ENCODE measurements at places on chromosomes 16 and 17. TPM values are rescaled to one million over a fixed set of nuclear protein-coding genes. Genes with fewer than 3 reads are reported as not detected.
A peak's percentile ranks its signal among the peaks of the same experiment; 100 is the strongest.

CA5A gene
- polyA plus RNA-seq, result not detected

GRCh38 chr17:7019839-7020519, 2.9 kb upstream of the BCL6B start:
- DNase-seq, result no peak

DNA sequence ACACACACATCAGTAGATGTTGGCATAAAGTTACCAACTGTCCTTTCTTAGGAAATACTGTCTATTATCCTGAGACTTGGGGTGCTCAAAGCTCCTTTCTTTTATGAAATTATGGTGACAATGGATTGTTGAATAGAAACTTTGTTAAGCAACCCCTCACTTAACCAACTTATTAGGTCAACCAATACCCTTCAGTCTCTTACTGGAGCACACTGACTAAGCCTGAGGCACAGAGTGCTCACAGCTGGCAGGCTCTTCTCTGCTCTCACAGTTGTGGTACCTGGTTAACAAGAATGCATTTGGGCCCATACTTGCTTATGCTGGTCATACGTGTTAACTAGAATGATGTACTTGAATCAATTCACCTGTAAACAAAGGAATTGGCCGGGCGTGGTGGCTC, 24.8 kb downstream of the CD300LF start:
- DNase-seq, result no peak

- DNase-seq, result no peak
Observed at GRCh38 chr17:36674278-36674650, 72.9 kb downstream of the MRM1 start.

GRCh38 chr17:64180089-64181073, 50.4 kb upstream of the ERN1 start:
- no peak for DNase-seq

PERCC1 gene
- polyA plus RNA-seq, result not detected

DNA sequence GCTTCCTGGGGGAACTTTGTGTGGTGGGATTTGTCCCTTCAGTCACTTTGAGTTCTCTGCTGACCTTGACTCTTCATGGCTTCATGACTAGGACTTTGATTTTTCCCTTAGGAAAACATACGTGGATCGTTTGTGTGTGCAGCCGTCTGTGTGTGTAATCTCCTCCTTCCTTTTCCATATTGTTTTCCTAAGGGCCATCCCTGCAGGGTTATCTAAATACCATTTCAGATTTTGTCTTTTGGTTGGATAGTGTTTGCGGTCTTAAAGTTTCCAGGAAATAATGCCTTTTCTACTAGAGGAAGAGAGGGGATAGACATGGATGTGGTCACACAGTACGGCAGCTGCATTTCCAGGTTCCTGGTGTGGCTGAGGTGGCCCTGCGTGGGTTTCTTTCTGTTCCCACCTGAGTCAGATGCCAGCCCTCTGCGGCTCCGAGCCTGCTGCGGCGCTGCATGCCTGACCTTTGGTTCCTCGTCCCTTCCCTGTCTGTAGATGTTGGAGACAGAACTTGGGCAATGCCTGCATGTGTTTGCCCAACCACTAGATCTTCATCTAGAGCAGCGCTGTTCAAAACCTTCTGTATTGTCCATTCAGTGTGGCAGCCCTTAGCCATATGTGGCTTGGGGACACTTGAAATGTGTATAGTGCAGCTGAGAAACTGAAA, 72.0 kb upstream of the LGALS9 start:
- DNase-seq, result no peak

DNA sequence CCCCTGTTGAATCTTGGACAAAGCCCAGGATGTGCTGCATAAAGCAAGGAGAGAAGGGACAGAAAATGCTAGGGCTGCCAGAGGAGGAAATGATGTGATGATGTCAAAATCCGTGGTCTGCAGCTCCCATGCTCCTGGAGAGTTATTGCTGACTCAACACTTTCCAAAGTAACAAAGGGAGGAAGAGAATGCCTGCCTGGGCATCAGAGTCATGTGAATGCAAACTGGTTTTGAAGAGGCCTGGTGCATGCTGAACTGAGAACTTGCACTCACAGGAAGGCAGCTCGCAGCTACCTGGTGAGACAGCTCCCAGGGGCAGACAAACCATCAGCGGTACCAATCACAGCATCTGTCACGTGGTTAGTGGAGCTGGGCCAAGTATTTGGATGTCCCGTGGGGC, 2.8 kb downstream of the MARVELD3 start:
- no peak for DNase-seq

DNA sequence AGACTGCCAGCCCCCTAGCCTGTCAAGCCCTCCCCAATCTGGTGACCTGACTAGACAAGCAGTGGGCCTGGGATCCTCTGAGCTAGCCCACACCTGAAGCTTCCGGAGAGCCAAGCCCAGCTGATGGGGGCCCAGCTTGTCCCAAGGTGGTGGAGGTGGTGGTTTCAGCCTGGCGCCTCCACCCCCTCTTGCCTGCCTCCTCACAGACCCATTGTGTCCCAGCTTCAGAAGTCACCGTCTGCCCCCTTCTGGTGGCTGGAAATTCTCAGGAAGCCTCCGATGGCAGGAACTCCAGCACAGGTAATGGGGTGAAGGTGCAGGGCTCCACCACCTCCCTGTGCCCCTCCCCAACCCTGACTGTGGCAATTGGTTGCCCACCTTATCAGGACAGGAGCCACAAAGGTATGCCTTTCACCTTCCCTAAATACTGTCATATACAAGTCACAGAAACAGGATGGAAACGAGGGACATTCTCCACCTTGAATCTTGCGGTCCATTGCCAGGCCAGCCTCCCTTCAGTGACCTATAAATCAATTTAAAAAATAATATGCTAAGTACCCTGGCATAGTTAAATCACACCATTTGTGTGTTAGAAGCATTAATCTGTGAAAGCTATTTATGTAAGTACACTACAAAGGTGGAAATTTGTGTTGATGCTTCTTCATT, 66.0 kb upstream of the ZNF423 start:
- DNase-seq, result peak; percentile 21

- no peak for DNase-seq
Observed at GRCh38 chr16:65414284-65414984, 292.6 kb upstream of the CDH11 start.

SP6 gene
- 2.3 TPM for polyA plus RNA-seq

PIRT gene
- 1.9 TPM for polyA plus RNA-seq

CD7 gene
- polyA plus RNA-seq, result 3.7 TPM

STUB1 gene
- 132 TPM for polyA plus RNA-seq

DNA sequence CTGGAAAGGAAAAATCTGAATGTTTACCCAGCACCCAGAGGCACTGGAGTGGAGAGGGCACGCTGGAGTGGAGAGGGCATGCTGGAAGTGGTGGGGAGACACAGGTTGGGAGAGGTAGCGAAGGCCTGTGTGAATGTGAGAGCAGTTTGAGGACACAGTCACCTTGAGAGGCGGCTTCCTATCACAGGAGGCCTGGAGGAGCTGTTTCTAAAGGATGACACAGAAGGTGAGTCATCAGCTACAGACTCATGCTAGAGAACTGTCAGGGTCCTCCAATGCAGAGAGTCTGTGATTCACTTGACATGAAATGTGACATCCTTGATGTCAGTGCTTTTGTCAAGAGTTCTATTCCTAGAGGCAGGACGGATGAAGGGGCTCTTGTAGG, 13.8 kb downstream of the CTRL start:
- DNase-seq, result no peak

- DNase-seq, result no peak
Observed at GRCh38 chr17:82320956-82321927, 3.8 kb upstream of the CD7 start.

- DNase-seq, result no peak
Observed at GRCh38 chr17:6233856-6234255, 163.7 kb downstream of the WSCD1 start.

GRCh38 chr17:74888469-74888868, 5.0 kb downstream of the FADS6 start:
- no peak for DNase-seq

CTRB1 gene
- polyA plus RNA-seq, result 1.6 TPM

- peak; percentile 18 for DNase-seq
Observed at GRCh38 chr16:74034862-74035261, 261.8 kb upstream of the PSMD7 start.

- DNase-seq, result no peak
Observed at GRCh38 chr16:82091241-82091640, 56.2 kb downstream of the HSD17B2 start.

DNA sequence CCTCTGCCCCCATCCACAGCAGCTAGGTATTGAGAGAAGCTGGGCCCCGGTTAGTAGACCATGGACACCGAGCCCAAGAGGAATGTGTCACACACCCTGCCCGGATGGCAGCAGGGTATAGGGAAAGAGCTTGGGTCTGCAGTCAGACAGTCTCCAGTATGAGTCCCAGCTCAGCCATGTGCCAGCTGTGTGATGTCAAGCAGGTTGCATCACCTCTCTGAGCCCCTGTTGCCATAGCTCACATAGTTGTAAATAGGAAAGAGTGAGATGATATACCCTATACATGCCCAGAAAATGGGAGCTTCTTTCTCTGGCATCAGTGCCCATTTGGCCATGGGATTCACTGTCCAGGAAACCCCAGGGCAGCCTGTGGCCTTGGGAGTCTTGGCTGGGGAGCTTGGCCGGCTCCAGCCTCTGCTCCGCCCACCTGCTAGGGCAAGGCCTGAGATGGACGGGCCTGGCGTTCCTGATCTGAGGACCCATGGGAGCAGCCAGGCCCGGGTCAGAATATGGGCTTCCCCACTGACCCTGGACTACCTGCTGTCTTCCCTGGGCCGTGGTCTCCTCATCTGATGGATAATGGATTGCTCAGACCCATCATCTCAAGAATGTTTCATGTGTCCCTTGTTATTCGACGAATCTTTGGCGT, 13.2 kb downstream of the CD300LG start:
- no peak for DNase-seq

TBC1D3I gene
- not detected for polyA plus RNA-seq

GRCh38 chr17:2453325-2453724, 52.5 kb upstream of the MNT start:
- DNase-seq, result no peak

- DNase-seq, result no peak
Observed at GRCh38 chr16:8631818-8632465, 10.4 kb downstream of the METTL22 start.

- no peak for DNase-seq
Observed at GRCh38 chr17:17375841-17376240, 72.7 kb downstream of the NT5M start.

TEX19 gene
- polyA plus RNA-seq, result not detected

COPZ2 gene
- polyA plus RNA-seq, result 36.0 TPM

DNA sequence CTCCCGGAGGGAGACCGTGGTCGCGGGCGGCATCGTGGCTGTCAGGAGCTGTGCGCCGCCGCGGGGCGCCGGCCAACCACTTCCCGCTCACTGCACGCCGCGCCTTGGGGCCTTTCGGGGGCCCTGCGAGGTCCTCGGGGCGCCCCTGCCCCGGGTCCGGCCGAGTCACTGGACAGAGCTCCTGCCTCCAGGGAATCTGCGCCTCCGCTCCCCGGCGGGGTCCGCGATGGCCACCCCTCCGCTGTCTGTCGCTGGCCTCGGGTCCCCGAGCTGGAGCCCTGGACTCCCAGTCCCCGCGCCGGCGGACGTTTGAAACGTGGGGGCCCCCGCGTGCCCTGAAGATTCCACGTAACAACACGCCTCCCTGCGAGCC, at the start of gene QRICH2:
QRICH2 (minus strand) TSS at position 311 of the 373 bp plus-strand sequence; CDS start at position 33, 278 bp downstream.
- no peak for DNase-seq

GRIN2A gene
- 0.06 TPM for polyA plus RNA-seq

DNA sequence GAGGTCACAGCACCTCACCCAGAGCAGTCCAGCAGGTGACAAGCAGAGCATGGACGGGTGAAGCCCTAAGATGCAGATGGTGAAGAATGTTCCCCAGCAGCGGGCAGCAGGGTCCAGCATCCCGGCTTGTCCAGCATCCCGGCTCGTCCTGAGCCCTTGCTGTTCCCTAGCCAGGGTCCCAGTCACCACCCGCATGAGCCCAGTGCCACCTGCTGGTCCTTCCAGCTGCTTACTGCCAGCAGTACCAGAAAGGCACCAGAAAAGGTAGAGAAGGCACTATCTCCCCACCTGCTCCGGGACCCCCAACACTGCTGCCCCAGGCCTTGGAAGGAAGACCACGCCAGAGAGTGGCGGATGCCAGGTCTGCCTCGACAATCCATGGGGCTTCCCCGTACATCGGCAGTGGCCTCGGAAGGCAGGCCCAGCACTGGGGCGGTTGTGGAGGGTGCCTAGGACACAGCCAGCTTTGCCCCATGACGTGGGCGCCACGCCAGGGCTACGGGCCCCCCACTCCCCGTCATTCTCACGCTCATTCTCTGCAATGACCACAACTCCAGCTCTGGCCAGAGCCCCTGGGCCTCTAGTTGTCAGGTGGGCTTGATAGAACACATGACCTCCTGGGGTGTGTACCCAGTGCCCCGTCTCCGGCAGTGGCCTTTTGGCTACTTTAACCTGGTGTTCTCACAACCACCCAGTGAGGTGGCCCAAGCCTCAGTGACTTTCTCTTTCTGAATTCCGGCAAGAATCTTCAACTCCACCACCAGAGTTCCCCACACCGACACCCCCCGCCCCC, 1.4 kb downstream of the CENPX start:
- no peak for DNase-seq

BEAN1 gene
- 1.0 TPM for polyA plus RNA-seq

GRCh38 chr16:27083861-27084261, 17.1 kb downstream of the C16orf82 start:
- no peak for DNase-seq

RAB11FIP3 gene
- polyA plus RNA-seq, result 57.0 TPM

LGALS9 gene
- polyA plus RNA-seq, result 50.1 TPM

DNA sequence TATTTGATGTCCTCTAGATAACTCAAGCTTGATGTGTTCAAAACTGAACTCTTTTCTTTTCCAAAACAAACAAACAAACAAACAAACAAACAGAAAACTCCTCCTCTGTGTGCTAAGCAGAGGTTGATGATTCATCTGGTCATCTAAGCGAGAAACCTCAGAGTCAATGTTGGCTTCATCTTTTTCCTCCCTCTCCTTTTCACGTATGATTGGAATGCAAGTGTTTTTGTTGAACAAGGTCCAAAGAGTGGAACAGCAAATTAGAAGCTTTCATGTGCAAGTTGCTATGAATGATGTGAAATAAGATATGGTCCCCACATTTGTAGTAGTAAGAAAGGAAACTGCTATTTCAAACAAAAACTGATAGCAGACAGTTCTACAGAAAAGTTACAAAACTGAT, 52.5 kb downstream of the TBX4 start:
- DNase-seq, result no peak

DNA sequence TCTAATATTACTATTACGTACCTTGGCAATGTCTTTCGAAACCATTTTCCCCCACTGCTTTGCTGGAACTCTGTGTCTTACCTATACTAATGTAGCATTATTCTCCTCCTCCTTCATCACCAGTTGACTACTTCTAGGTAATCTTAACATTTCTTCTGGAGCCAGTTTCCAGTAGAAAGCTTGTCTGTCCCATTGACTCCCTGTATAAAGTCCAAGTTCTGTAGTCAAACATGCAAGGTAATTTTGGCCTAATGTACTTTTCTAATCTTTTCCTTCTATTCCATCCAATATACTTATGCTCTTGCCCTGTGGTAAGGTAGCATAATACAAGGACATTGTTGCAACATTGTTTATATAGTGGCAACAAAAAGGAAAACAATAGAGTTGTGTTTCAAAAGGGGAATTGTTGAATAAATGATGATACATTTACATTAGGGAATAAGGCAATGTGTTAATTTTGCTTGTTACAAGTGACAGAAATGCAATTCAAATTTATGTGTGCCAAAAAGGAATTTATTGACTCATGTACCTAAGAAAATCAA, 27.9 kb downstream of the OMG start:
- no peak for DNase-seq
